ENCODE measurements at places on chromosomes 3 and 15.

GRCh38 chr15:50815958-50816590, 50.6 kb upstream of the SPPL2A start:
- no peak for DNase-seq

DNA sequence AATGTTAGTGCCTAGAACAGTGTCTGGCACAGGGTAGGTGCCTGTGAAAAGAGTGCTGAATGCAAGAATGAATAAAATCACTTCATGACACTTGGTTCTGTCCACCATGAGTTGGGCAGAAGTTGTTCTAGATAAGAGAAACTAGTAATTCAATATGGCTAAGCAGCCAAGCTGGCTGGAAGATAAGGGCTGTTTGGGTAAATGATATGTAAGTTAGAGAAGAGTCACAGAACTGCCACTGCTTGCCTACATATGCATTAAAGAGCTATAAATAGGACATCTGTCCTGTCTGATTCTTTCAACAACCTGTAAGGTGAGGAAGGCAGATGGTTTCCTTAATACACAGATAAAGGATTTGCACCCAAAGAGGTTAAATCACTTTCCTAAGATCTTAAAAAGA, 13.1 kb downstream of the MTMR10 start:
- no peak for DNase-seq

DNA sequence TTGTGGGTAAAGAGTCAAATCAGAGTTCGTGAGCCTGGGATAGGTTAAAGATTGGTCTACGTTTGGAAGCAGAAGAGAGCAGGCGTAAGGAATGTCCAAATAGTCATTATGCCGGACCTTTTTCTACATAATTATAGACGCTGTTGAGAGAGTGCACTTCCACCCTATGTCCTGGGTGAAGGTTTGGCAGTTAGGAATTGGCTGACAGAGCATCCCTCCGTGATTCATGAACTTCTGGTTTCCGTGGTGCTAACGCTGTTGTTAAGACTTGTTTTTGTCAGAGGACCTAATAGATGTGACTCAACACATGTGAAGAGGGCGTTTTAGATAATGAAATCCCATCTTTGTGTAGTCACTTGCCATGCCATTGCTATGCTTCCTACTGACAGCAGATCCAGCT, 1.1 kb downstream of the EAF1 start:
- DNase-seq, result peak; percentile 30

GRCh38 chr15:33125894-33126537, 68.5 kb downstream of the FMN1 start:
- DNase-seq, result no peak

DNA sequence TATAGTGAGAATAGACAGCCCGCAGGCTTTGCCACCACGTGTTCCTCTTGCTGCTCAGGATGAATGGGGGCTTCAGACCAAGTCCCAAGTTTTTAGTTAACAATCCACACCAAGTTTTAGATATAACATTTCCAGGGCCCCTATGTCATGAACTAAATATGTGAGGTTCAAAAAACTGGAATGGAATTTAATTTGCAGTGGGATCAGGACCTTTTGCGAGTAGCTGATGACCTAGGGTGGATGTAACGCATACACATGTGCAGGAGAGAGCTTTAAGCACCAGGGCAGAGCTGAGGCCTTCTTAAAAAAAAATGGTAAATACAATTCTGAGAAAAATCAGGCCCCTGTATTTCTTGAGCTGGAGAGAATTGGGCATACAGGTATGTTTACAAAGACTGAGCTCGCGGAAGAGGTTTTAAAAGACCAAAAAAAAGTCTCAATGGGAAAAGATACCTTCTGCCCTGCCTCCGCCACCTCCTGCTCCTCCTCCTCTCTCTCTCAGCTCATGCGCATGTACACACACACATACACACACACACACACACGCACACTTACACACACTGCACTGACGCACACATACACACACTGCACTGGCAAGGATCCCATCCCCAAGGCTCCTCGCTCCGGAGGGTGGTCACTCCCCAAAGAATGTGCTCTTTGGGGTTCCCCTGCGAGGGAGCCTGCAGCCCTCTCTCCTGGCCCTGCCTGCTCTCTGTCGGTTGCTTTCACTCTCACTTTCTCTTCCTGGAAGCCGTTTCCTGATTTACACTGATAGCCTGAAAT, 48.2 kb upstream of the IGF1R start:
- DNase-seq, result peak; percentile 14

DNA sequence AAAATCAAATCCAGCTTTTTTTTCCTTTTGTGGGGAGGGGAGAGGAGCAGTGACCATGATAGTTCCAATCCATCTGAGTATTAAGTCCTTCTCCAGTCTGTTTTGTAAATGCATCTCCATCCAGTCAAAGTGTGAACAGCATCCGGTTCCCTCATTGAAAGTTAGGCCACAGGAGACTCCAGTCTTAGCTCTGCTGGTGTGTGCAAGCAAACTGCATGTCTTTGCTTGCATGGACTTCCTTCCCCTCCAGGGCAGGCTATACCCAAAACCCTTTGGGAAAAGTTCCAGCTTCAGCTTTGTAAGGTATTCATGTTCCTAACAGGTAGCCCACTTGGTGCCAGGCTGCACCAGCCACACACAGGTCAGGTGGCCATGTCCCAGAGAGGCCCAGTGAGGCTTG, 3.1 kb upstream of the MAN2C1 start:
- DNase-seq, result no peak

DNA sequence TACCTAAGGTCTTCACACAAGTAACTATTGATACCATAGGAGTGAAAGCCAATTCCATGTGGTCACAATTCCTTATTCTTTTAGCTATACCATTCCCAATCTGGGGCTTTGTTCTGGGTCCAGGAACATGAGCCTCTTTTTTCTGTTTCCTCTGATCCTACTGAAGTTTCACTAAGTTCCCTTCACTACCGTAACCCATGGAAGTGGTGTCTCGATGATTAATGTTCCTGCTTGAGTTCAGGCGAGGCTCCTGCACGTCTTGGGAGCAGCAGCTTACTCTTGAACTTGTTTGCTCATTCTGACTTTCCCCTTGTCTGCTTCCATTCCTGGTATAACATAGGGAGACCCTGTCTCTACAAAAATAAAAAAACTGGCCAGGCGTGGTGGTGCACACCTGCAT, 23.6 kb downstream of the ZNF592 start:
- no peak for DNase-seq

DNA sequence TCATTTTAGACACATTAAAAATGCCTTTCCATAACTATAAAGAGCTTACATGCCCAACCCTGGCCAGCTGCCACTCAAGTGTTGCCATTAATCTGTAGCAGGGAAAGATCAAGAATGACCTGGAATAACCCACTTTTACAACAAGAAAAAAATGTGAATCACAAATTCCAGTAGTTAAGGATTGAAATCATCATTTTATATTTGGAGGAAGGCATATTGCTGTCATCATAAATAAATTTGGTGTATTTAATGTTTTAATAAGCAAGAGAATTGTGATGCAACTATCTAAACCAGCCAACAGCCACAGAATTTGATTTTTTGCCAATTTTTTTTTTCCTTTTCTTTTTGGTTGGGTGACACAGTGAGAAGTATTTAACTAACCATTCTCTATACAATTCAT, 240.0 kb upstream of the SEMA6D start:
- no peak for DNase-seq

- no peak for DNase-seq
Measured at GRCh38 chr15:45387380-45388007, 9.2 kb upstream of the GATM start.

All from immature natural killer cell (primary cell).